Left lung (tissue), 14 donors: ENCODE measurements at places on chromosomes 2 and 18. TPM values are rescaled to one million over a fixed set of nuclear protein-coding genes. Genes with fewer than 3 reads are reported as not detected.

DNA sequence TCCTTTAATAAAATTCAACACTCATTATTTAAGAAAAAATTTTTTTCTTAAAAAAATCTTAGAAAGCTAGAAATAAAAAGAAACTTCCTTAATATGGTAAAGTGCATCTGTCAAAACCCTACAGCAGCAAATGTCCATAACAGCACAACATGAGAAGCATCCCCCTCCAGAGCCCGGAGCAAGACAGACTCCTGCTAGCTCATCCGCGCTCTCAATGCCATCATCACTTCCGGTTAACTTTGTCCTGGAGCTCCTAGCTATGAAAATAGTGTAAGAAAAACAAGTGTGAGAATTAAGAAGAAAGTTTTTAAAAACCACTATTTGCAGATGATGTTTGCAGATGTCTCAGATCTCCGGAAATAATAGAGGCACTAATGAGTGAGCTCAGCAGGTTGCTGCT, 103.1 kb downstream of the TEX51 start:
- DNase-seq = no peak

GRCh38 chr2:143124445-143124844, 4.8 kb upstream of the ARHGAP15 start:
- DNase-seq = no peak

- no peak for DNase-seq
These were observed 91.2 kb downstream of the POLR1A start for GRCh38 chr2:86014493-86014892.

Gene RAD51AP2
- 0.55 TPM for polyA plus RNA-seq

Gene IGFBP5
- polyA plus RNA-seq = 108 TPM
